ENCODE measurements at places on chromosomes 5 and 9.

DNA sequence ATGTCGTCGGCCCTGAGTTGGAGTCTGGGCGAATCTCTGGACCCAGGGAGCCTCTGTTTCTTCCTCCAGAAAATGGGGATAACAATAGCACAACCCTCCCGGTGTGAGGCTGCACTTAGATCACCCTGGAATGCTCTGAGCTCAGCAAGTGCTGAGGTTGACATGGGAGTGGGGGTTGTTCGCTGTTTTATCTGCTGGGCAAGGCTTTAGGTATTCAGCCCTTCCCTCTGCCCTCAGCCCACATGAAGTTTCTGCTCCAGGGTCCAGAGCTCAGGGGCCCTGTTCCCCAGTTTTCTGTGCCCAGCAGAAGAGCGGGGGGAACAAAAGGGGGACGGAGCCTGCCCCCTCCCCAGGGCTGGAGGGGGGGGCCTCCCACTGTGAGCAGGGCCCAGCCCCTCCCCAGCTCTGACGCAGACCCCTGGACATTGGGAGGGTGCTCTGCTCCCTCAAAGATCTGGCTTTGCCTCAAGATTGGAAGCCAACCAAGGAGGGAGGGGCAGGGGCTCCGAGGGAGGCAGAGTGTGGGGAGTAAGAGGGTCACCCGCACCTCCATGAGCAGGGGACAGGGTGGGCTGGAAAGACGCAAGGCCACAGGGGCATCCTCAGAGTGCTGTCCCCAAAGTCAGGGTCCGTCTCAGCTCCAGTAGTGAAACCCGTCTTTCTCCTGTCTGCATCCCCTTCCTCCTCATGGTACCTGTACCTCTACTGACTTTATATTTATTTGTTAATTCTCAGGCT, 215.6 kb downstream of the C9orf50 start:
- no peak for DNase-seq

GRCh38 chr5:181050016-181050415, 9.9 kb downstream of the BTNL9 start:
- no peak for DNase-seq

DNA sequence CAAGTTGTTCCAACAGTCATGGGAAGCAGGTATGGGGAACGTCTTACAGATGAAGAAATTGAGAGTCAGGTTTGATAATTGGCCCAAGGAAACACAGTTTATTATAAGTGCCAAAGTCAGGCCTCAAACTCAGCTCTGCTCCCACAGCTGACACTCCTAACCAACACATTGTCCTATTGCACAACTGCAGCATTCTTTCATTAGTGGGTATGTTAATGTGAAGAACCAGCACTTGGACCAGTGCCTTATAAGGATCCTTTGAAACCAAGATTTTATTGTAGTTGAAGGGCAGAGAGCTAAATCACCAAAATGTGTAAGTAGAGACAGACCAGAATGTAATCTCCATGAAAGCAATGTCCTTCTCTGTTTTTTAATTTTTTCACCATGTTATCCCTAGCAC, 56.1 kb downstream of the GRIA1 start:
- no peak for DNase-seq

DNA sequence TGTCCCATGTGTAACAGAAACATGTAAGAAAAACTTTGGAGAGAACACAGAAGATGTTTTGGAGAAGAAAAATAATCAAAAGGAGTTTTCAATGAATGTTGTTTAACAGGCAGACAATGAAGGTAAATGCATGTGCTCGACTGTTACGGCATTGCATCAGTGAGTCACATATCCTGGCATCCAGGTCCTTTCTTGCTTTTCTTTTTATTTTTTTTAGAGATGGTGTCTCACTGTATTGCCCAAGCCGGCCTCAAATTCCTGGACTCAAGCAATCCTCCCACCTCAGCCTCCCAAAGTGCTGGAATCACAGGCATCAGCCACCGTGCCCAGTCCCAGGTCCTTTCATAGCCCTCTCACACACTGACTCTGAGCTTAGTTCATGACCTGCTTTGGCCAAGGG, 181.8 kb downstream of the DTWD2 start:
- DNase-seq = no peak

DNA sequence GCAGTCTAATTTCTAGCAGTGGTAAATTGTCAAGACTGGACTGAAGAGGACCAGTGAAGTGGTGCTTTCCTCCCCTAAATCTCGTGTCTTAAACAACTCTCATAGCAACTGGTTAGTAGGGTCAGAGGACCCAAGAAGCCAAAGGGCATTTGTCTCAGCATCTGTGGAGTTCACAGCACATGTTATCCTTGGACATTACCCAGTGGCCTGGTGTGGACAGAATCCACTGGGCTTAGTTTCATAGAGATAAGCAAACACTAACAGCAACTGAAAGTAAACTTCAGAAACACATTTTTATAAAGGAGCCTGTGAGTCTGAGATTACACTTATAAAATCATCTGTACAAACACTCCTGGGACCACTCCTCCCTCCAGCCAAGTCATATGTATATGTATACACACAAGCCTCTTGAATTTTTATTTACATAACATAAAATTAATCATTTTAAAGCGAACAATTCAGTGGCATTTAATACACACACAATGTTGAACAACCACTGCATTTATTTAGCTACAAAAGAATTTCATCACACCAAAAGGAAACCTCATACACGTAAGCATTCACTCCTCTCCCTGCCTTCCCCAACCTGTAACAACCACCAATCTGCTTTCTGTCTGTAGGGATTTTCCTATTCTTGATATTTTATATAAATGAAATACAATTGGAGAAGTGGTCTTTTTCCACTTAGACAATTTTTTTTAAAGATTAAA, 457.8 kb downstream of the RASEF start:
- DNase-seq = no peak

DNA sequence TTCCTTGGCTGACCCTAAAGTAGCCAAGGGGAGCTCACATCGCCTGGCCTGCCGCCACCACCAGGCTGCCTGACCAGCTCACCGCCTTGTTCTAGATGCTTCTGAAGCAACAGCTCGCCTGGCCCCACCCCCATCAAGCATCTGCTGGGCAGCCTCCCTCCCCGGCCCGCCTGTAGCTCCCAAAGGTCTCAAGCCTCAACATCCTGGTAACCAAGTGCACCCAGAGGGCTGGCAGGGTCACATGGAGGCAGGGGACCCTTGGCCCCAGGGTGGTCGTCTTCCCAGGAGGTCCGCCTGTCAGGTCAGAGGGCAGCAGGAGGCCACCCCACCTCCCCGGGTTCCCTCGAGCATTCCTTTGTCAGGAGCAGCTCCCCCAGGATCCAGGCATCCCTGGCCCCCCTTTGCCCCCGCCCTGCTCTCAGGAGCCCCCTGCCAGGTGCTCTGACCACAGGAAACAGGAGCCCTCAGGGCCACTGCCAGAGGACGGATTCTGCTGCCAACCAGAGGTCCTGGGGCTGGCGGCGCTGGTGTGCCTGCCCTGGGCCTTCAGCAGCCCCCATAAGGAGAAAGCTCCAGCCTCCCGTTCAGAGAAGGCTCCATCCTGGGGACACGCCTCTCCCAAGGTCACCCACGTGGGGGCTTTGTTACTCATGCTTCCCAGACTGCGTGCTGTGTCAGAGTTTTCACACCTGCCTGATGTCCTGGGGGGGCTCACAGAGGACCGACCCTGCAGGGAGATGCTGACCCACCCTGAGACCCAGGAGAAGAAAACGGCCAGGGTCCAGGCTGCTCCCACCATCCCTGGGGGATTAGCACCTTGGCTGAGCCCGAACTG, 3.5 kb upstream of the LRRC14B start:
- no peak for DNase-seq

DNA sequence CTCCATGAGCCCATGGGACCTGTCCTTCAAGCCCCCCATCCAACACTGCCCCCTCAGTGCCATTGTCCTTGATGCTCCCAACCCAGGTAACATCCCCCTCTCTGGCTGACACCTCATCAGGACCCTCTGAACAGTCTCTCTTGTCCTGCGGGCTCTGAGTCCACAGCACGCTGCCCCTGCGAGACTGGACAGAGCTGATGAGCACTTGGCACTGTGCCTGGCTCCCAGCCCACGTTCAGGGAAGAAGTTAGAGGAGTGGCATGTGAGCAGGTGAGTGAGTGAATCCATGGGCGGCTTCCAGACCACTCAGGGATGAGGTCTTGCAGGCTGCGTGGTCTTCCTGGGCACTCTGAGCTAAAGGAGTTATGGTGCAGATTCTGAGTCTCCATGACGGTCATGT, 70.7 kb downstream of the PAX5 start:
- DNase-seq = no peak

GRCh38 chr5:6792911-6793471, 79.8 kb downstream of the TENT4A start:
- DNase-seq = no peak

DNA sequence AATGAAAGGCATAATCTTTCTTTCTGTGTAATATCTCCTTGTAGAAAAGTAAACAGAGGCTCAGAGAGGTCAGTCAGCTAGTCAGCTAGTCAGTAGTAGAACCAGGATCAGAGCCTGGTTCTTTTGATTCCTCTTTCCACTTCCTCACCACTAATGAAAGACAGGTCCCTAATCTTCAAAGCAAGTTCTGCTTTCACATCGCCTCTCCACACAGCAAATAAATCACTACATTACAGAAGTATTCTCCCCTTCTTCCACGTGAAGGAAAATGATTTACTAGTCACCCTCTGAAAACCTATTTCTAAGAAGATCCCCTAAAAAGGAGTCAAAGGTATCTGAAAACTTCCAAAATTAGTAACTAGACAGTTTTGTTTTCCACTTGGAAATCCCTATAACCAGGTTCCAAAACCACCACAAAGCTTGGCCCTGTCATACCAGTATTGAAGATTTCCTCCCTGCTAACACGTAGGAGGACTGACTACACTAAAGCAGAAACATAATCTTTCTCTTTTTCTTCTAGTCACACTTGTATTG, 140.5 kb upstream of the TARS1 start:
- peak; percentile 13 for DNase-seq

DNA sequence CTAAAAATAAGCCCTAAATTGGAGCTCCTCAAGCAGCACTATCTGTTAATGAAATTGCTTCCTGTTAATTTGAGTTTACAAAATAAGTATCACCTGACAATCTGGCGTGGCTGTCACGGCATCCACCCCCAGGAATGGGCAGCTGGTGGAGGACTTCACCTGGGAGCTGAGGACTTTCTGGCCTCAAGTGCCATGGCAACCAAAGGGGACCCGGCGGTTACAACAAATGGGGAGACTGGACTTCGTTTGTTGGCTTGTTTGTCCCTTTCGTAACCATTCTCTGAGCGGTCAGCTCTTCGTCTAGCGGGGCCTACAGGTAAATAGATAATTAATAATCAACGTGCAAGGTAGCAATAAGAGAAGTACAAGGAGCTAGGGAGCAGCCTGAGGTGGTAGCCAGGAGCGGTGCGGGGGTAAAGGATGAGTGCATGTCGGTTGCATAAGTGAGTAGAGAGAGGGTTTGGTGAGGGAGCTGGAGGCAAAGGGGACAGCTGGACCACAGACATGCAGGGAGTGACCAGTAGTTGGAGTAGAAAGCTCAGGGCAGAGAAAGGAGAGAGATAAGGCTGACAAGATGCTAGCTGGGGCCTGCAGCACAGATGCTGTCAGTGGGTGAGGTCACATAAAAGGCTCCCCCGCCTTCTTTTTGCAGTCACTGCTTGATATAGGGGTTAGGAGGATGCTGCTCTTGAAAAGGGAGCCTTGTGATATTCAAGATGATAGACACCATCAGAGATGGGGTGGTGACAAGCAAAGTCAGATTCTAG, 62.5 kb downstream of the HSPA4 start:
- DNase-seq = no peak

DNA sequence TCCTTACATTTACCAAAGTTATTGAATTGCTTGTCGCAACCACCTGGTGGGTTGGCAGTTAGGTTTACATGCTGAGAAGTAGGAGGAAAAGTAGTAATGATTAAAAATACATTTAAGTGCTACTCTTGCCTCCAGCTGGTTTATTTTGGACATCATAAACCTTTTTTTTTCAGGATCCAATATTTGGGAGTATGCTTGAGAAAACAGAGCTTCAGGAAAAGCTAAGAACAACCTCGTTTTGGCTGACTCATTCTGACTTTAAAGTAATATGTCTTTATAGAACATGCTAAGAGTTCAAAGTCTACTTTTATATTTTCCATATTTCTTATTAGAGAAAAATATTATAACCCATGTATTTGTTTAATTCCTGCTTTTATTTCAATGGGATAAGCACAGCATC, 41.7 kb upstream of the BNC2 start:
- no peak for DNase-seq

DNA sequence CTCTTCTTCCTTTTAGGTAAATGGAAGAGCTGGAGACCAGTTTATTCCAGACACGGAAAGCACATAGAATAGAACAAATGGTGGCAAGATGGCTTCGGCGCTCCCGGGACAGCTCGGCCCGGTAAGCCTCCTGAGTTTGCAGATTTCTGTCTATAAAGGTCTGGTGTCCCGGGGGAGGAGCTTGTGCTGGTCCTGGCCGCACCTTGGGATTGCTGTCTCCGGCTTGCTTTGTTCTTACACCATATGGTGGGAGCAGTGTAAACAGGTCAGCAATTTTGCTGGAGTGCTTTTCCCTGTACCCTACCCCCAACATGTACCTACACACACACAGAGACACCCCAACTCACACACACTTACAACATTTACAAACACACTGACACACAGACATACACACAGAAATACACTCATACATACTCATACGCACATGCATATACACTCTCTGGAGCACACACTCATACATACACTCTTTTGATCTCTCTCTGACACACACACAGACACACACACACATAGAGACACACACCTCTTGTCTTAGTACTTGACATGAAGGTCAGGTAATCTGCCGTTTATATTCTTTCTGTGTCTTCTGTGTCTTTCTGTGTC, 42.0 kb downstream of the FRMPD1 start:
- no peak for DNase-seq

DNA sequence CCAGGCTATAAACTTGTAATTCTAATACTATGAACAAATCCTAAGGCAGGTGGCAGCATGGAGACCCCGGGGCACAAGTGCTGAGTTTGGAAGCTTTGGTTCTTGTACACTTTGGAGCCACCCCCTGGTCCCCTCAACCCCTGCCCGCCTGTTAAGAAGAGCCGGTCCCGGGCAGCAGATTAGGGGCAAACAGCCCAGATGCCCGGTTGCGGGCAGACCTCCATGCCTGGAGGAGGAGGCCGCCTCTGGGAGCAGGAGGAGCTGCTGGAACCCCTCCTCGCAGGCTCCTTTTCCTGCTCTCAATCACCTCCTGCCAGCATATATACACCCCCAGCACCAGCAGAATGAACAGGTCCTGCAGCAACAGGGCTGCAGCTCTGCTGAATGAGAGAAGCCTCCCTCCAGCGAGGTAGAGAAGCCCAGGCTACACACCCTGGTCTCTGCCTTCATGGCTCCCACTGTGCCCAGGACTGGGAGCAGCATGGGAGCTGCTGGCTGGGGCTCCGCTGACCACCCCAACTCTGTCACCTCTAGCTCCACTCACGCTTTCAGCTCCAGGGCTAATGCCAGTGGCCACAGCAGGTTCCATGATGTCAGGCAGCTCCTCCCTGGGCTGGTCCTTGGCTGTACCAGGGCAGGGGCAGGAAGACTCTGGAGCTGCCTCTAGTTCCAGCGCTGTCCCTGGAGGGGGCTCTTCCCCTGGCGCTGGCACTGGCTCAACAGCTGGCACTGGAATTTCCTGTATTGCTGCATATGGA, 1713.5 kb upstream of the ACO1 start:
- no peak for DNase-seq

DNA sequence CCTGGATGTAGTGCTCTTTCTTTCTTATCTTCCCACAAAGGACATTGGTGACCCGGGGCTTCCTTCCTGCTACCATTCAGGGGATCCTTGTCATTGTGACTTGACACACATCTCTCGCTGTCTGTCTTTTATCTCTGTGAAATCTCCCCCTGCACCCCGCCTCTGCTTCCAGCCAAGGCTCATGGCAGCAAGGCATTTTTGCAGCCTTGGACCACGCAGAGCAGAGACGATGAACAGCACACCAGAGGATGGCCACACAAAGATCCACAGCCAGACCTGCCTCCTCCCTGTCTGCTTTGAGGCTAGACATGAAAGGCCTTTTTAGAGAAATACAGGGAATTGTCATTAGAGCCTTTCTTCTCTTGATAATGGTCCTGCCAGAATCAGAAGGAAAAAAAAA, 549.1 kb downstream of the CDK5RAP2 start:
- DNase-seq = no peak

Data from activated naive CD4-positive, alpha-beta T cell treated with anti-CD3 and anti-CD28 coated beads, Interleukin-2, amount 50 U/mL, for 72 hours (primary cell).